SJCRH30 (cell line): ENCODE measurements at places on chromosomes 5 and 9. TPM values are rescaled to one million over a fixed set of nuclear protein-coding genes. Genes with fewer than 3 reads are reported as not detected.

- no peaks in the 10 kb centered on the region for H3K27me3 ChIP-seq
- peak; percentile 15 for DNase-seq
- H3K36me3 ChIP-seq: 0 out of 2 replicates have a peak, but pooled peaks cover 5% of the 10 kb centered on the region
- H3K27ac ChIP-seq: no peak overlapping the region
- H3K4me1 ChIP-seq: no peaks in the 10 kb centered on the region
Observed at GRCh38 chr9:119283078-119283794, 86.0 kb downstream of the BRINP1 start.

Gene SMIM32
- 0.06 TPM in 1 of 2 replicates, not detected in the other for total RNA-seq

Gene PLPP7
- total RNA-seq: 1.8 TPM in 2 replicates

DNA sequence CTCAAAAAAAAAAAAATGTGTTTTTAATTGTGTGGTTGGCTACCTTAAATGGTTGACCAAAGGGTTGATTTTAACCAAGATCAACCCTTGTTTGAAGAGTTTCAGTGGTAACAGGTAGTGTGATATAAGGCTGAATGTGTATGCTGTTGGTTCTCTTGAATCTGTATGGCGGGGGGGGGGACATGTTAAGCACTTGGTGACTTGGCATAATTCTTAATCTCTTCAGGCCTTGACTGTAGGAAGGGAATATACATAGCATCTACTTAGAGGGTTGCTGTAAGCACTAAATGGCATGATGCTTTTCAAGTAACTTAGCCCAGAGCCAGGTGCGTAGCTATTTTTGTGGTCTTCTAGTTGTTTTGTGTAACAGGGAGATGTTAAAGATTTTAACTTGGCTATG lies 5.6 kb upstream of the SPRY4 start:
- no peaks in the 10 kb centered on the region for H3K27me3 ChIP-seq
- no peak overlapping the region for H3K27ac ChIP-seq
- DNase-seq: no peak

Gene TAF1L
- total RNA-seq: 0.02 TPM in 1 of 2 replicates, not detected in the other

Gene ARL14EPL
- 0.06 and 0.66 TPM in 2 replicates for total RNA-seq

GRCh38 chr9:108960331-108960730 lies 26.1 kb downstream of the ABITRAM start:
- H3K27me3 ChIP-seq: no peaks in the 10 kb centered on the region
- no peaks in the 10 kb centered on the region for H3K4me1 ChIP-seq
- no peak overlapping the region for H3K27ac ChIP-seq
- H3K4me3 ChIP-seq: no peak overlapping the region

DNA sequence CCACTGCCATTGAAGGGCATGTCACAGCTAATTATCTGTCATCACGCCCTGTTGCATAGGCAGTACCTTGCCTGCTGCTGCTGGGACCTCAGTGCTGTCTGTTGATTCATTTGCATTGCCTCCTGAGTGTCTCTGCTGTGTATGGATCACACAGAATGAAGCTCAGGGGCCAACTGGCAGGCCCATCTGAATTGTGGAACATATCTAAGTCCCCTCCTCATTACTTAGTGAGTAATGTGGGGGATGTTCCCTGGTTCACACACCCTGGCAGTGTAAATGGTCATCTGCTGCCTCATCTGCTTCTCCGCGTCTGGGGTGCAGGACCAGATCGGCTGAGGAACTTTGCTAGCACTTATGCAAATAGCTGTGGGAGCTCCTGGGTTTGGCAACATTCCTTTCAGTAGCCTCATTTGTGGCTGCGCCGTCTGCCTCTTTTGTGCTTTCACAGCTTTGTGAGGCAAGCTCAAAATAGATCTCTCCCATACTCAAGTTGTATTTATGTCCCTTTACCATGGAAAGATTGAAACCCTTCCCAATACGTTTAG lies 25.4 kb downstream of the TYRP1 start:
- no peaks in the 10 kb centered on the region for H3K27me3 ChIP-seq
- no peaks in the 10 kb centered on the region for H3K4me1 ChIP-seq
- H3K27ac ChIP-seq: no peak overlapping the region
- no peaks in the 10 kb centered on the region for H3K36me3 ChIP-seq
- H3K4me3 ChIP-seq: no peak overlapping the region

DNA sequence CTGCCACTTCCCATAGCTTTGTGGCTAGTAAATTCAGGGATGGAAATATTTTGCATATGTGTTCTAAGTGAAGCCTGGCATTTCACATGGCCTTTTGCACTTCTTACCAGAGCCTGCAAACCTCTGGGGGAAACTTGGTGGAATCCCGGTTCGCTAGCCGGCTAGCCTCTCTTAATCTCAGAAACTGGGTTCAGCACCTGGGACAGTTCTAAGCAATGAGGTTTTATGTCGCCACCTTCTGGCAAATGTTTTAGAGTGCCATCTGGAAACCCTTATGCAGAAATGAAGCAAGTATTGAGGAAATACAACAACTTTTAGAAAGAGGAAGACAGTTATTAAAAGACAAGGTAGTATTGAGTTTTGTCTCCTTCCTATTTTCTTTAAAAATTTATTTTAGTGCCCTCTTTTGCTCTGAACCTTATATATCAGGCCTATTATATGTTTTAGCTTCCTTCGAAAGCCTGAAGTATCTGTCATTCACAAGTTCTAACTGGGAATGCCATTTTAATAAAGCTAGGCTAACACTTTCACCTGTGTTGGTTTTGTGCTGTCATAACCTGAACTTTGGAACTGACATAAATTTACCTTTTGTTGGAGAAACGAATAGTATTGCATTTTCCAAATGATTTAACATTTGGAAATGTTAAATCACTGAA lies 963 bp upstream of the HTR1A start:
- no peaks in the 10 kb centered on the region for H3K36me3 ChIP-seq
- no peak overlapping the region for H3K4me3 ChIP-seq
- no peak overlapping the region for H3K27ac ChIP-seq

DNA sequence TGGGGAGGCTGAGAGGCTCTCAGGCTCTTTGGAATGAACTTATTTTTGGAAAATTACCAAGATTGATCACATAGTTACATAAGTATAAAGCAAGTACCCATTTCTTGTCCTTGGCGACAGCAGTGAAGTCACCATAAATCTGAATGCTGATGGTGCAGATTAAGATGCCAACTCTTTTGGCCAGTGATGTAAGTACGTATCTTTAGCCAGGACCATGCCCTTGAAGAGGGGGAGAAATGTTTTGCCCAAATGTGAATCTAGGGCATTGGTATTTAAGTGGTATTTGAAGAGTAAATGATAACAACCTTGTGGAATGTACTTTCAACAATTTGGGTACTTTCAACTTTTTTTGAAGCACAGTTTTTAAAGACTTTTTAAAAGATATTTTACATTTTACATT lies 68.2 kb upstream of the RAD23B start:
- no peak for DNase-seq
- no peak overlapping the region for H3K4me3 ChIP-seq
- H3K36me3 ChIP-seq: no peaks in the 10 kb centered on the region

DNA sequence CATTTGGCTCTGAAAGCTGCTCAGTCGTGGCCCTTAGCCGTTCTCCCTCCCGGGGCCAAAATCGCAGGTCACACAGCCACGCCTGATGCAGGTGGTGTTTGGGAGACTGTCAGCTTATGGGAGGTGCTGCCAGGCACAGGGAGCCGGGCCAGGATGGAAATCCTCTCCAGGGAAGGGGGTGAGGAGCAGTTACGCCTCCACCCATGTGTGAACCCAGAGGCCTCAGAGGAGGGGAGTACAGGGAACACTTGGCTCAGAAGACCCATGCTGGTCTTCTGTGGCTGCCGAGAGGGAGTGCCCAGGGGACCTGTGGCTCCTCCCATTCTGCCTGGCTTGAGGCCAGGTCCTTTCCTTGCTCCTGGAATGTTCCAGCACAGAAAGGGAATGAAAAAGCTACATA lies 3.6 kb upstream of the OLFM1 start:
- no peaks in the 10 kb centered on the region for H3K36me3 ChIP-seq
- DNase-seq: no peak
- H3K4me1 ChIP-seq: no peaks in the 10 kb centered on the region
- H3K4me3 ChIP-seq: no peak overlapping the region
- H3K27ac ChIP-seq: no peak overlapping the region

Gene RFESD
- total RNA-seq: 1.2 and 1.4 TPM in 2 replicates

Gene TPM2
- total RNA-seq: 427 and 459 TPM in 2 replicates

DNA sequence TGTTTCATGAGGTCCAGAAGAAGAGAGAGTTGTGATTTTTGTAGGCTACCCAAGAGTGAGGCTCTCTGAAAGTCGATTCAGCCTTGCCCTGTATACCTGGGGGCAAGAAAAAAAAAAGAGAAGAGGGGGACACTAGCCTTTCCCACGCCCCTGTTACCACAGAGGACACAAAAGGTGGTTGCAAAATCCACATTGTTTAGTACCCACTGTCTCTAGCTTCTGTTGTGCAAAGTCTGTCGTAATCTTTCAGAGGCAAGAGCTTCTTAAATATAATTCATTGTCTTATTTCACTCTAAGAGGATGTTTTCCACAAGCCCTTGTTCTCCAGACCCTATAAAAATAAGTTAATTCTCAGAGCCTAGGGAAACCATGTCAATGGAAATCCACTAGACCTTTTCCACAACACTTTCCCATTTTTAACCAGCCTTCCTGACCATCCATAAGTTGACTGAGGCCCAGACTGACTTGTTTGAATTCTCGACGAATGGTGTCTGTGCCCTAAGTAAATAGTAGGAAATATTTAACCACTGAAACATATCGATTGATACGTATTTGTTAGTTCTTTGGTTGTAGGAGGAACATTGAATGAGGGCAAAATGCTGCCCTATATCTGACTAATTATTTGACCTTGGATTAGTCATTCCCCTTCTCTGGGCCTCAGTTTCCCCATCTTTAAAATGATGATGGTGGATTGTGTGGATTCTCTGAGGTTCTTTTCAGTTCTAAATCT lies 182.7 kb downstream of the PAPPA start:
- DNase-seq: no peak
- no peak overlapping the region for H3K4me3 ChIP-seq
- H3K27me3 ChIP-seq: no peaks in the 10 kb centered on the region
- no peaks in the 10 kb centered on the region for H3K36me3 ChIP-seq

Gene TMC1
- not detected in 2 replicates for total RNA-seq

Gene DNAI1
- 0.08 and 0.28 TPM in 2 replicates for total RNA-seq

GRCh38 chr9:16653491-16654399 lies 216.7 kb downstream of the BNC2 start:
- no peaks in the 10 kb centered on the region for H3K36me3 ChIP-seq
- DNase-seq: no peak
- H3K27me3 ChIP-seq: no peaks in the 10 kb centered on the region

- no peaks in the 10 kb centered on the region for H3K27me3 ChIP-seq
- no peak overlapping the region for H3K27ac ChIP-seq
- no peak for DNase-seq
- H3K4me3 ChIP-seq: no peak overlapping the region
Observed at GRCh38 chr9:18520416-18521047, 46.6 kb downstream of the ADAMTSL1 start.

Gene PDE8B
- total RNA-seq: 0.10 and 0.22 TPM in 2 replicates

Gene OBP2B
- total RNA-seq: not detected in 2 replicates

DNA sequence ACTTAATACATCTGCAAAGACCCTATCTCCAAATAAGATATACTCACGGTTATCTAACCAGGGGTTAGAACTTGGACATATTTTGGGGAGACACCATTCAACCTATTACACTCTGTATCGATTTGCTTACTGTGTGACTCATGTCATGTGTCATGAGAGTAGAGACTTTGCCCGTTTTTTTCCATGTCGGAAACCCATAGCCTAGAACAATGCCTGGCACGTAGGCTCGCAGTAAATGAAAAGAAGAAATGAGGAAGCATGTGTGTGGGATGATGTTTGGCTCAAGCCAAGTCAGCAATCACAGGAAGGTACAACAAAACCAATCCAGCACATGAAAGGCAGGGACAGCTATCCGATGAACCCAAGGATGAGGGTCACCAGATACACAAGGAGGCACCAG lies 94.6 kb upstream of the DNAH5 start:
- H3K27me3 ChIP-seq: no peaks in the 10 kb centered on the region
- H3K4me1 ChIP-seq: peaks cover 53% of the 10 kb centered on the region
- H3K36me3 ChIP-seq: no peaks in the 10 kb centered on the region
- H3K27ac ChIP-seq: peak overlapping the region; percentile 97; the same call in 1 of the 2 replicates
- DNase-seq: no peak

Gene CCL27
- total RNA-seq: 0.76 TPM in 1 of 2 replicates, not detected in the other

DNA sequence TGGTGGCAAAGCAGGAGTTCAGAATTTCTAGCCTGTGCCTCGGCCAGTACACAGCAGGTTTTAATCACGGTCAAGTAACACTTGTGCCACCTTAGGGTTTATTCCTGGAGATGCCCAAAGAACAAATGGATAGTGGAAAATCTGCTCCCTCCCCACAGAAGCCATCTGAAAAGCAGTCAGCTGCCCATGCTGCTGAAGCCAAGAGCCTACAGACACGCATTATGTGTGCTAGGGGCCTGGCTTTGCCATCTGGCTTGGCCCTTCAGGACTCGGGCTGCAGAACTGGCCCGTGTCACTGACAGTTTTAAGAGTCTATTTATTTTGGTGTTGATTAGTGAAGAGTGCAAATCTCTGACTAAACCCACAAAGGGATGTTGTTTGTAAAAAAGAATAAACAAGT lies 11.1 kb downstream of the ARSB start:
- H3K27me3 ChIP-seq: no peaks in the 10 kb centered on the region
- H3K4me3 ChIP-seq: no peak overlapping the region
- peak; percentile 21 for DNase-seq
- H3K4me1 ChIP-seq: no peaks in the 10 kb centered on the region

- H3K27ac ChIP-seq: no peak overlapping the region
- H3K4me1 ChIP-seq: no peaks in the 10 kb centered on the region
- H3K27me3 ChIP-seq: peaks cover 19% of the 10 kb centered on the region; the same call in 1 of the 2 replicates
- H3K36me3 ChIP-seq: no peaks in the 10 kb centered on the region
Observed at GRCh38 chr9:91803970-91804752, 145.9 kb downstream of the ROR2 start.

- H3K36me3 ChIP-seq: no peaks in the 10 kb centered on the region
- no peak for DNase-seq
- no peak overlapping the region for H3K27ac ChIP-seq
- no peaks in the 10 kb centered on the region for H3K4me1 ChIP-seq
- H3K4me3 ChIP-seq: no peak overlapping the region
Observed at GRCh38 chr5:20359377-20359776, 371.4 kb upstream of the CDH18 start.

- no peak overlapping the region for H3K4me3 ChIP-seq
- H3K27me3 ChIP-seq: no peaks in the 10 kb centered on the region
- no peak for DNase-seq
Observed at GRCh38 chr9:131370638-131371037, 23.2 kb upstream of the PRRC2B start.

Gene STPG3
- not detected in 2 replicates for total RNA-seq

Gene ADAMTS19
- 0.02 TPM in 1 of 2 replicates, not detected in the other for total RNA-seq

- no peaks in the 10 kb centered on the region for H3K36me3 ChIP-seq
- H3K27ac ChIP-seq: no peak overlapping the region
- H3K27me3 ChIP-seq: peaks cover 9% of the 10 kb centered on the region; the same call in 1 of the 2 replicates
- no peak for DNase-seq
Observed at GRCh38 chr5:135829179-135829578, 5.3 kb upstream of the SLC25A48 start.

DNA sequence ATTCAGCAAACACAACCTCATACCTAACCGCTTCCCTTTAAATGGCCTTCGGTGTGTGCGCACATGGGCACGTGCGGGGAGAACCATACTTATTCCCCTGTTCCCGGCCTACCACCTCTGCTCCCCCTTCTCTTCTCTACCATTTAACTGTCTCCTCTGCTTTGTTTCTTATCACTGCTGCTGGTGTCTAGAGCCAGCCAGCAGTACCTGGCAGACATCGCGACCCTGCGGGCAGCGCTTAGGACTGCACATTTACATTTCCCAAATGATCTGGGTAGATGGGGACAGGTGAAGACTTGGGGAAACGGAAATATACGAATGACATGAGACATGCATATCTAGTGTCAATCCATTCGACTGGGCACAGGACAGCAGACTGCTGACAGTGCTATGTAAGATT lies 56.6 kb downstream of the PSMB7 start:
- no peak overlapping the region for H3K27ac ChIP-seq
- no peak for DNase-seq
- H3K4me3 ChIP-seq: no peak overlapping the region
- no peaks in the 10 kb centered on the region for H3K27me3 ChIP-seq
- H3K36me3 ChIP-seq: peaks cover 14% of the 10 kb centered on the region
